SJSA1 (cell line): ENCODE measurements at places on chromosomes 7 and 10.
A peak's percentile ranks its signal among the peaks of the same experiment; 100 is the strongest.

GRCh38 chr10:116146372-116147140 is 126.5 kb downstream of the GFRA1 start:
- DNase-seq, result no peak

- DNase-seq, result no peak
Observed at GRCh38 chr10:87657371-87657770, 2.3 kb upstream of the PAPSS2 start.

DNA sequence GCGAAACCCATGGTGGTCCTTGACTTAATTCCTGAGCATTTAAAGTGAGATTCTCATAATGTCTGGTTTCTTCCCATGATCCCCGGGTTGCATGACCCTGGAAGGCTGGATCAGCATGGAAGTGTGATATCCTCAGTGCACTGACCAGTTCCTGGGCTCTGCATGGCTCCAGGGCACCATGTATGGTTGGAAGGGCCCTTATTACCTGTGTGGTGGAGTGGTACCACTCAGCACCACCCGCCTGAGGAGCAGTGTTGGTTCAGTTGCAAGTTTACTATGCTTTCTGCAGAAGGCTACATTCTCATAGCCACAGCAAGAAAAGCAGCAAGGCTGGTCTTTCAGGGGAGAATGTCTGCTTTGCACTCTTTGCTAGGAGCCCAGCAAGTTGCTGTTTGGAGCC is 325.7 kb upstream of the MKI67 start:
- no peak for DNase-seq

- peak; percentile 72 for DNase-seq
Observed at GRCh38 chr7:18408461-18408860, 87.1 kb upstream of the HDAC9 start.

DNA sequence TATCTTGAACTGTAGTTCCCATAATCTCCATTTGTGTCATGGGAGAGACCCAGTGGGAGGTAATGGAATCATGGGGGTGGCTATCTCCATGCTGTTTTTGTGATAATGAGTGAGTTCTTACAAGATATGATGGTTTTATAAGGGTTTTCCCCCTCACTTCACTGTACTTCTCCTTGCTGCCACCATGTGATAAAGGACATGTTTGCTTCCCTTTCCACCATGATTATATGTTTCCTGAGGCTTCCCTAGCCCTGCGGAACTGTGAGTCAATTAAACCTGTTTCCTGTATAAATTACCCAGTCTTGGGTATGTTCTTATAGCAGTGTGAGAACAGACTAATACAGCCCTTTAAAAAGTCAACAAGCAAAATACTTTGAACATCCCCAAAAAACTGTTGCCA is 427.7 kb downstream of the HTR7 start:
- no peak for DNase-seq

GRCh38 chr10:63114031-63114814 is 18.9 kb upstream of the NRBF2 start:
- DNase-seq, result no peak

- DNase-seq, result no peak
Observed at GRCh38 chr7:95002775-95003174, 95.4 kb downstream of the PPP1R9A start.

- DNase-seq, result no peak
Observed at GRCh38 chr7:131008840-131009711, 275.1 kb upstream of the KLF14 start.

DNA sequence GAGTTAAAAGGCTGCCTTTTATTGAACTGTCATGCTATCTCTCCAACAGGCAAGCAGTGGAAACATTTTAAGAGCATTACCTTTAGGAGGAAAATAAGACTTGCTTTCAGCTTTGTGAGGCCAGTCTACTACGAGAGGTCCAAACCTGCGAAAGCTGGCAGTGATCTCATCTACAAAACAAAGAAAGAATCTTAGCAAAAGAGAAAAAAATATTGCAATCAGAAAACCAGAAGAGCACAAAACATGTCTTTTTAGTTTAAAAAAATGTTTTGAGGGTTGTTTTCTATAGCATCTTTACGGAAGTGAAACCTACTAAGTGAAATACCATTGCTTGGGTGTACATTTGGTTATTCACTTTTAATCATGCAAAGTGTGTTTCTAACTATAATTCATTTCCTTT is 147.9 kb downstream of the CPEB3 start:
- no peak for DNase-seq

DNA sequence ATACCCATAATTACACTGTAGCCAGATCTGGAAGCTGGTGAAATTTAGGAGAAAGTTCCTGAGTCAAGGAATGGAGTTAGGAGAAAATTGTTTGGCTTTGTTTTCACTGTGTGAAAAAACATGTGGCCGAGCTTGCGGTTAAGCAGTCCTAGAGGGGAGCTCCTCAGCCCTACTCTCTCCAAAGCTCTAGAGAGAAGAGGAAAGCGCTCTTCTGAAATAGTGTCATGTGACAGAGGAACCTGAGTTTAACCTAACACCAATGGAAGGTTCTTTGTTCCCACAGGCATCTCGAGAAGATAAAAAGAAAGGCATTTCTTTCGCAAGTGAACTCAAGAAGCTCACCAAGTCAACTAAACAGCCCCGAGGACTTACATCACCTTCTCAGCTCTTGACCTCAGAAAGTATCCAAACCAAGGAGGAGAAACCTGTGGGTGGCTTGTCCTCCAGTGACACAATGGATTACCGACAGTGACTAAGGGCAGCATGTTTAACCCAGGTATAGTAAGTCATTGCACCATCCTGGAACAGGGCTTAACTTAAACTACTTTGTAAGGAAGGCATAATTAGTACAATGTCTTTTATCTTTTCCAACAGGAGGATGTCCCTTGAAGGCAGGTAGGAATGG is 38.0 kb downstream of the NOC3L start:
- no peak for DNase-seq

GRCh38 chr10:47116445-47116844 is 183.6 kb upstream of the GDF10 start:
- DNase-seq, result no peak

DNA sequence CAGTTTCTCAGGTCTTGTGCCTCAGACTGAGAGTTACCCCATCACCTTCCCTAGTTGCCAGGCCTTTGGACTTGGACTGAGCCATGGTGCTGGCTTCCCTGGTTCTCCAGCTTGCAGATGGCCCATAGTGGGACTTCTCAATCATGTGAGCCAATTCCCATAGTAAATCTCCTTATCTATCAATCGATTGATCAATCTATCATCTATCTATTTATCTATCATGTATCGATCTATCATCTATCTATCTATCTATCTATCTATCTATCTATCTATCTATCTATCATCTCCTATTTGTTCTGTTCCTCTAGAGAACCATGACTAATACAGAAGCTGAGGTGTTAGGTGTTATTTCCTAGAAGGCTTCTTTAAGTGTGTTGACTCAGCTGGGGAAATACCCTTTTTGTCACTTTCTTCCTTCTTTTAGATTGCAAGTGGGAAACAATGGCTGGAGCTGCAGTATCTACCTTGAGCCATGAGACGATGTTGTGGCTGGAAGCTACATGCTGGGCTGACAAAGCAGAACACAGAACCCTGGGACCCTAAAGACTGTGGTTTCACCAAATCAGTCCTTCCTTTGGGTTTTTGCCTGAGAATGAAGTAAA is 234.7 kb upstream of the GLI3 start:
- no peak for DNase-seq

DNA sequence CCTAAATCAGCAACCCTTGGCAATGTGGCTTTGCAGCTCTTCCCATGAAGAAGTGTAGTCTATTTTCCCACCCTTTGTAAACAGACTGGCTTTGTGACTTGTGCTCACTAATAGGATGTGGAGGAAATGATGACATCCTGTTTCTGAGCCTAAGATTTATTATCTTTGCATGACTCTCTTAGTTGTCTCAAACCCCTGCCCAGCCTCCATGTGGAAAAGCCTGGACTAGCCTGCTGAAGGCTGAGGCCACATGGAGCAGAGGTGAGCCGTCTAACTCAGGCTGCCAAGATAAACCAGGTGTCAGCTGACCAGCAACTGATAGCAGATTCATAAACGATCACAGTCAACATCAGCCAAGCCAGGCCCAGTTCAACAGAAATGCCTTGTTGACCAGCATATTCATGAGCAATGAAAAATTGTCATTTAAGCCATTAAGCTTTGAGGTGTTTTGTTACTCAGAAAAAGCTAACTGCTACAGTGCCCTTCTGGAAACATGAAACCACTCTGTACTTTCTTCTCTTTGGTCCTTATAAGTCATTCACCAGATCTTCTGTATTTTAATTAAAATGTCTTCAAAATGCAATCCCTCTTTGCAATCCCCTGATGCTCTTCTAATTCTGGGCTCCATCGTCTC is 586.3 kb upstream of the ANKRD30A start:
- peak; percentile 26 for DNase-seq

DNA sequence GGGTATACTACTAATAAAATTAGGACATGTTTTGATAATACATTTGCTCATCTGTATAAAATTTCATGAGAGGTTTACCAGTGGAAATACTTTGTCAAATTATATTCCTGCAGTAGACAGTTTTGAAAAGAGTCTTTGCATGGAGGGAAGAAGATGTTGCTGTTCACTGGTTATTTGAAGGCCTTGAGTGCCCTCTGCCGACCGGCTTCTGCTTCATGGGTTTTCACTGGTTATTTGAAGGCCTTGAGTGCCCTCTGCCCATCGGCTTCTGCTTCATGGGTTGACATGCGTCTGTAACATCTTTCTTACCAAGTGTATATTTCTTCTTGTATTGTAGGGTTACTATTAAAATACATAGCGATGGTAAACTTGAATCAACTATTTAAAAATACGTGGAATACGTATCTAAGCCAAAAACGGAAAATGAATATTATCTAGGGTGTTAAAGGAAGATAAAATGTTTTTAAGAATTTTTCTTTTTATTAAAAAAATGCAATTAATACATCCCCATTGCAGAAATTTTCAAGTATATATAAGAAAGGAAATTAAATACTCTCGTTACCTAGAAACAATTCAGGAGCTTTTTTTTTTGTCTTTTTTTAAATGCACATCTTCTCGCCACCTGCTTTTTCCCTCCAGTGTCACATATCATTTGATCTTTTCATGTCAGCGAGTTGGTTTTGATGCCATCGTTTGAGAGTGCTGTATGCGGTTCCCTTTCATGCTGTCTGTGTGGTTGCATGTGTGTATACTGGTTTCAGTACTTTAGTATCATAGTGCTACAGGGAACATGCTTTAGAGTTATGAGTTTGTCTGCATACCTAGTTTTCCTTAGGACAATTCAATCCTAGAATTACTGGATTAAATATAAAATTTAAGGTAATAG is 73.4 kb downstream of the SHH start:
- peak; percentile 75 for DNase-seq

DNA sequence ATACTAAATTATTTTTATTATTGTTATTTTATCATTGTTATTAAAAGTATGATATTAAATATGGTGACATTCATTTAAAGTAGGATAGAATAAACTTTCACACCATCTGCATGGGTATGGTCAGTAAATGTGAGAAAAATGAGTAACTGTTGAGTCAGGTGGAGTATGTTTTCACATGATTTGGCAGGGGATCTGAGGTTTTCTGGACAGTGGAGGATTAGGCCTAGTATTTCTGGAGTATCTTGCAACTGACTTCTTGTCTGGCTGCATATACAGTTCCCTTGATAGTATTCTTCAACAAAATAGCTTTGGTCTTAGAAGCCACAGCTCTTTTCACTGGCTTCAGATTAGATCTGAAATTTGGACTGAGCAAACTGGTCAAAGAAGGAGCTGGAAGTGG is 54.5 kb downstream of the GBF1 start:
- DNase-seq, result no peak

DNA sequence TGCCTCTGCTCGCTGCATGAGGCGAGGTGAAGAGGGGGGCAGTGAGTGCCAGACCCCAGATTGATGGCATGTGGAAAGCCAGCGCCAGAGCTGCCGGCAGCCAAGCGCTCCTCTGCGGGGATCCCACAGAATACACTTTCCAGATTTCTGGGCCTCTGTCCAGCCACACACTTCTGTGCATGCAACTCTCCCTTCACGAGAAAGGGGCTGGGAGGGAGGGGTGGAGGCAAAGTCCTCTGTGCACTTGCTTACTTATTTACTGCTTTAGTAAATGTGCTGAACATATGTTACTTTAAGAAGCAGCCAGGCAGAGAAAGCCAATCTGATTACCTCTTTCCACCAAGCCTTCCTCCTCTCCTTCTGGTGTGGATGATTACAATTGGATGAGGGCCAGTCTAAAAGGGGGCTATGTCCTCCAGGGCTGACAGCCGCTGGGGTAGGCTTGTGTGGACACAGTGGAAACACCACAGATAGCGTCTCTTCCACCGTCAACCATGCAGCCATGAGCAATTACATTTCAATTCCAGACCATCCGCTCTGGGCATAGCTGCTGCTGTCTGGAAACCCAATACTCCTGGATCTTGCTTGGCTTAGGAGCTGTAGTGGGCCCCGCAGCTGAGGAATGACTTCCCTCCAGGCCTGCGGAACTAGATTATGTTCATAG is 322.8 kb upstream of the ANKRD30A start:
- DNase-seq, result no peak

- no peak for DNase-seq
Observed at GRCh38 chr10:10489805-10490571, 527.7 kb upstream of the CELF2 start.

DNA sequence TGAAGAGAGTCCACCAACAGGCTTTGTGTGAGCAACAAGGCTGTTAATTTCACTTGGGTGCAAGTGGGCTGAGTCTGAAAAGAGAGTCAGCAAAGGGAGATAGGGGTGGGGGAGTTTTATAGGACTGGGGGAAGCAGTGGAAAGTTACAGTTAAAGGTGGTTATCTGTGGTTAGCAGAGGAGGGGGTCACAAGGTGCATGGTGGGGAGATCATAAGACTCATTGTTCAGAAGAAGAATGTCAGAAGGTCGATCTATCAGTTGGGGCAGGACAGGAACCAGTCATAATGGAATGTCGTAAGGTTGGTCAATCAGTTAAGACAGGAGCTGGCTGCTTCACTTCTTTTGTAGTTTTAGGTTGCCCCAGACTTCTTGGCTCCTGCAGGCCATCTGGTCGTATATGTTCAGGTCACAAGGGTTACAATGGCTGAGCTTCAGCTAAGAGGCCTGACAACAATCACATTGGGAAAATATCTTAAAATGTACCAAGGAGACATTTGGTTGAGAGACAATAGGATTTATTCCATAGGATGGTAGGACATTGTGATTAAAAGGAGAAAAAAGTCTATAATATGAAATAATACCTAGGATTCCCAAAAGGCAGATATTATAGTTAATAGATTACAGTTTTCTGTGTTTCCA is 356.4 kb downstream of the ANKRD7 start:
- no peak for DNase-seq

- no peak for DNase-seq
Observed at GRCh38 chr10:7532723-7533498, 122.1 kb upstream of the SFMBT2 start.

GRCh38 chr10:68558478-68558877 is 1.7 kb upstream of the TET1 start:
- no peak for DNase-seq

GRCh38 chr10:103824281-103824680 is 31.1 kb downstream of the SH3PXD2A start:
- no peak for DNase-seq

DNA sequence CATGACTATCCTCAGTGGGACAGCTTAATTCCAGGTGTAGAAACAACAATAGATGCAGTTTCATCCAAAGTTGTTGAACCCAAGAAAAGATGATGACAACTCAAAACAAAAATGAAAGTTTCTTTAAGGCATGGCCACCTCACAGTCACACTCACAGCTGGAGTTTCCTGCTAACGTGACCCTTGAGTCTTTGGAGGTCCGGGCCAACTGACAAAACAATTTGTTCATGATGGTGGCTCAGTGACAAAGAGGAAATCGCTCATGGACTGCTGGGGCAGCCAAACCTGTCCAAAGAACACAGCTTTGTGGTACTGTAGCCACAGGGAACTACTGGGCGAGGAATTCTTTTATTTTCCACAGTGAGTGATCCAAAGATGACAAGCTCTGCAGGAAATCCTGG is 96.0 kb upstream of the JCAD start:
- DNase-seq, result no peak

GRCh38 chr7:45178241-45179225 is 20.9 kb downstream of the RAMP3 start:
- peak; percentile 35 for DNase-seq
